ENCODE measurements at places on chromosomes 7 and 10. TPM values are rescaled to one million over a fixed set of nuclear protein-coding genes. Genes with fewer than 3 reads are reported as not detected.

Gene OGDHL
- total RNA-seq = 0.14 TPM

Gene CPED1
- 40.5 TPM for total RNA-seq

Gene TBXAS1
- total RNA-seq = 0.92 TPM

Gene SNCG
- 23.8 TPM for total RNA-seq

Gene CTAGE4
- 0.28 TPM for total RNA-seq

Gene DRGX
- total RNA-seq = not detected

Gene SMO
- 33.5 TPM for total RNA-seq

Gene ANKRD30A
- total RNA-seq = not detected

Gene FAM25A
- total RNA-seq = not detected

Gene AGAP9
- total RNA-seq = 2.9 TPM

Gene FANK1
- 10.0 TPM for total RNA-seq

Gene HTR5A
- total RNA-seq = not detected

Gene IGFBP1
- total RNA-seq = 0.14 TPM

Gene GIMAP5
- total RNA-seq = 0.14 TPM

Gene CAMK2B
- total RNA-seq = 0.09 TPM

Gene TFEC
- under 0.01 TPM for total RNA-seq

Gene HYAL4
- not detected for total RNA-seq

Gene PCLO
- under 0.01 TPM for total RNA-seq

Gene CDK1
- total RNA-seq = 2.6 TPM

Gene PDZD7
- total RNA-seq = 1.1 TPM

Gene BAIAP2L1
- total RNA-seq = 1.4 TPM

Gene METTL27
- total RNA-seq = 2.3 TPM

Gene MSMB
- total RNA-seq = not detected

Gene BET1
- total RNA-seq = 35.7 TPM

Gene SAP25
- not detected for total RNA-seq

Gene RAMP3
- total RNA-seq = not detected

Gene CCAR1
- 21.7 TPM for total RNA-seq

Gene FAM149B1
- total RNA-seq = 30.3 TPM

Gene HERC4
- 57.3 TPM for total RNA-seq

Gene PIK3AP1
- total RNA-seq = 0.74 TPM

Gene ANKRD16
- total RNA-seq = 8.7 TPM

Gene SH3PXD2A
- total RNA-seq = 14.8 TPM

Gene FEZF1
- not detected for total RNA-seq

Gene SPDYE6
- total RNA-seq = not detected

Gene CALHM3
- total RNA-seq = not detected

Gene POLR2J2
- total RNA-seq = 3.9 TPM

Gene TRIM74
- total RNA-seq = 0.09 TPM

Gene HECW1
- 3.1 TPM for total RNA-seq

Gene PARD3
- 50.8 TPM for total RNA-seq

Gene GTF2IRD1
- 9.9 TPM for total RNA-seq

Gene VSTM2A
- total RNA-seq = not detected

Gene MTURN
- 13.1 TPM for total RNA-seq

Data from smooth muscle cell of bladder (primary cell).